ENCODE measurements at places on chromosomes 1 and 21. TPM values are rescaled to one million over a fixed set of nuclear protein-coding genes. Genes with fewer than 3 reads are reported as not detected.

- DNase-seq = no peak
These were observed 15.4 kb downstream of the TTLL10 start for GRCh38 chr1:1189111-1189510.

Gene ROR1
- polyA plus RNA-seq = 9.6 TPM

- DNase-seq = no peak
These were observed 93.1 kb upstream of the RUNX1 start for GRCh38 chr21:35142036-35142815.

GRCh38 chr1:161131523-161132409 lies 701 bp downstream of the DEDD start:
- peak; percentile 30 for DNase-seq

GRCh38 chr1:70966018-70966638 lies 81.5 kb downstream of the PTGER3 start:
- no peak for DNase-seq

Gene OR2G6
- polyA plus RNA-seq = not detected

- DNase-seq = no peak
These were observed 87.5 kb downstream of the WLS start for GRCh38 chr1:68144856-68145255.

- peak; percentile 33 for DNase-seq
These were observed 19.0 kb downstream of the BTG2 start for GRCh38 chr1:203324105-203325025.

- DNase-seq = peak; percentile 67
These were observed 33.2 kb upstream of the FAM163A start for GRCh38 chr1:179709841-179710329.

Gene OR14K1
- polyA plus RNA-seq = not detected

- DNase-seq = no peak
These were observed 103.5 kb downstream of the HMCN1 start for GRCh38 chr1:185837711-185838110.

Gene PDPN
- 162 TPM for polyA plus RNA-seq

Gene DESI2
- 8.2 TPM for polyA plus RNA-seq

- DNase-seq = no peak
These were observed 7.8 kb downstream of the HHIPL2 start for GRCh38 chr1:222539951-222540597.

GRCh38 chr1:93992190-93992589 lies 83.0 kb upstream of the GCLM start:
- DNase-seq = no peak

DNA sequence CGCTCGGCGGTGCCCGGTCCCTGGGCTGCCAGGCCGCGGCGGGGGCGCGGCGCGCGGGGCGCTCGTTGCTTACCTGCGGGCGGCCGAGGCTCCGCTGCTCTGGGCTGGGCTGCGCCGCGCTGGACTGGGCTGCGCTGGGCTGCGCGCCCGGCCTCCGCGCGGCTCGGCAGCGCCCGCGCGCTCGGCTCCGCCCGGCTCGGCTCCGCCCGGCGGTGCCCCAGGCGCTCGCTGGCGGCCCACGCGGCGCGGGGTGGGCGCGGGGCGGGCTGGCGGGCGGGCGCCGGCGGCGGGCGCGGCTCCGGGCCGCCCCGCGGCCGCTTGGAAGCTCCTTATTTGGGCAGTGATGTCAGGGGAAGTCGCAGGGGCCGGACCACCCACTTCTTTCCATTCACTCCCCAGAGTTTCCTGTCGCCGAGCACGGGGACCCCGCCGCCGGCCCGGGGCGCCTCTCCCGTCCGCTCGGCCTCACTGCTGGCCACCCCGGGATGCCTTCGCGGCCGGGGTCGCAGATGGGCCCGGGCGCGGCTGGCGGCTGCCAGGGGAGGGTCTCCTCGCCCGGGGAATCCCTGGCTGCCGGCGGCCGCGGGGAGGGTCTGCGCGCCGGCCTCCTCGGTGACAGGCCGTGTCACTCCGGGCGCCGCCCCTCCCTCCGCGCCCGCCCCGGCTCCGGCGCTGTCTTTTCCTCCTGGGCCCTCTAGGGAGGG lies 177.7 kb upstream of the EDN2 start:
- peak; percentile 82 for DNase-seq

DNA sequence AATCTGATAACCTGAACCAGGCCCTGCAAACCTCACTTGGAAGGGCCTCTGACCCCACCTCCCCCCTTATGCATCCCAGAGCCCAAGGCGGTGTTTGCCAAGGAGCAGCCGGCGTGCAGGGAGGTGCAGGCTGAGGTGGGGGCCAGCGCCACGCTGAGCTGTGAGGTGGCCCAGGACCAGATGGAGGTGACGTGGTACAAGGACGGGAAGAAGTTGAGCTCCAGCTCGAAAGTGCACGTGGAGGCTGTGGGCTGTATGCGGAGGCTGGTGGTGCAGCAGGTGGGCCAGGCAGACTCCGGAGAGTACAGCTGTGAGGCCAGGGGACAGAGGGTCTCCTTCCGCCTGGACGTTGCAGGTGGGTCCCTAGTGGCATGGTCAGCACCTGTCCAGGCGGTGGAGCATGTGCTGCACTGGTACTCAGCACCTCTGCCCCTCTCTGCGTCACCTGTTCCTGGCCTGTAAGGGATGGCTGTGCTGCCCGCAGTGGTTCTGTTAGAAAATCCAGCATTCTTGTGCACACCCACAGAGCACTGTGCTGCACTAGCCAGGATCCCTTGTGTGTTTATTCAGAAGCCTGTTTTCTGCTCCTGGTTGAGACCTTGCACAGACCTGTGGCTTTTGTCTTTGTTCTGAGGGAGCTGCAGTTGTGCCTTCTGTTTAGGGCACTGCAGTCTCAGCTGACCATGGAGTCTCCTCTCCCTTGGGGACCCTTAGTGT lies 11.6 kb downstream of the OBSCN start:
- no peak for DNase-seq

DNA sequence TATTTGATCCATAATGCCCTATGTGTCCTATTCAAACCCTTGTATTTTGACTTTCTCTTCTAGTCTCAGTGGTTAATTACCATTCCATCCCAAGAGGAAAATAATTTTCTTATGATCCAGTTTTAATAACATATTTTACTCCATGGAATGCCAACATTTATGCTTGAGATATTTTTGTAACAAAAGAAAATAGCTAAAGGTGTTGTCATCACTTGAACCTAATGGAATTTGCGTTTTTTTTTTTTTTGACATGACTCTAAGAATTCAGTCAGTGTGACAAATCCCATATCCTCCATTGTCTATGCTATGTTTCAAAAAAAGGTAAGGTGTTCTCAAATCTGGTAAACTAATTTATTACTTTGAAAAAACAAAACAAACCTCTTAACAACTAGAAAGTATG lies 324.1 kb upstream of the ADAMTS5 start:
- DNase-seq = no peak

Gene PSRC1
- 1.1 TPM for polyA plus RNA-seq

DNA sequence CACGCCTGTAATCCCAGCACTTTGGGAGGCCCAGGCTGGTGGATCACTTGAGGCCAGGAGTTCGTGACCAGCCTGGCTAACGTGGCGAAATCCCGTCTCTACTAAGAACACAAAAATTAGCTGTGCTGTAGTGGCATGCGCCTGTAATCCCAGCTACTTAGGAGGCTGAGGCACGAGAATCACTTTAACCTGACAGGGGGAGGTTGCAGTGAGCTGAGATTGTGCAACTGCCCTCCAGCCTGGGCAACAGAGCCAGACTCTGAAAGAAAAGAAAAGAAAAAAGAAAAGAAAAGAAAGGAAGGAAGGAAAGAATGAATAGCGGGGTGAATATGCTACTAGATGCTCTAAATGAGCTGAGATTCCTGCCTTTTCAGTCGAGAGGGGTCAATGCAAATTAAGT lies 7.1 kb downstream of the GFI1 start:
- DNase-seq = no peak

DNA sequence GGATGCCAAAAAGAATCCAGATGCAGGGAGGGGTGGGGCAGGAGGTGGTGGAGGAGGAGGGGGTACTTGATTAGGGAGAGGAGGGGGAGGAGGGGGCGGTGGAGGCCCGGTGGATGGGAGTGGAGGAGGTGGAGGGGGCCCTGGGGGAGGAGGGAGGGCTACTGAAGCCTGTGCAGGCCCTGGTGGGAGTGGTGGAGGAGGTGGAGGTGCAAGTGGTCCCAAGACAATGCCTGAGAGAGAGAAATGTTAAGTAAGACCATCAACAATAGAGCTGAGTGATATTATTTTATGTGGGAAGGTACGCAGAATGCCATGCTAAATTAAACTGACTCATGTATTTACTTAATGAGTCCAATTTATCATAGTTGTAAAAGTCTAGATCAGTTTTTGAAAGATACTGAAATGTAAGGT lies 86.8 kb upstream of the LBR start:
- DNase-seq = no peak

DNA sequence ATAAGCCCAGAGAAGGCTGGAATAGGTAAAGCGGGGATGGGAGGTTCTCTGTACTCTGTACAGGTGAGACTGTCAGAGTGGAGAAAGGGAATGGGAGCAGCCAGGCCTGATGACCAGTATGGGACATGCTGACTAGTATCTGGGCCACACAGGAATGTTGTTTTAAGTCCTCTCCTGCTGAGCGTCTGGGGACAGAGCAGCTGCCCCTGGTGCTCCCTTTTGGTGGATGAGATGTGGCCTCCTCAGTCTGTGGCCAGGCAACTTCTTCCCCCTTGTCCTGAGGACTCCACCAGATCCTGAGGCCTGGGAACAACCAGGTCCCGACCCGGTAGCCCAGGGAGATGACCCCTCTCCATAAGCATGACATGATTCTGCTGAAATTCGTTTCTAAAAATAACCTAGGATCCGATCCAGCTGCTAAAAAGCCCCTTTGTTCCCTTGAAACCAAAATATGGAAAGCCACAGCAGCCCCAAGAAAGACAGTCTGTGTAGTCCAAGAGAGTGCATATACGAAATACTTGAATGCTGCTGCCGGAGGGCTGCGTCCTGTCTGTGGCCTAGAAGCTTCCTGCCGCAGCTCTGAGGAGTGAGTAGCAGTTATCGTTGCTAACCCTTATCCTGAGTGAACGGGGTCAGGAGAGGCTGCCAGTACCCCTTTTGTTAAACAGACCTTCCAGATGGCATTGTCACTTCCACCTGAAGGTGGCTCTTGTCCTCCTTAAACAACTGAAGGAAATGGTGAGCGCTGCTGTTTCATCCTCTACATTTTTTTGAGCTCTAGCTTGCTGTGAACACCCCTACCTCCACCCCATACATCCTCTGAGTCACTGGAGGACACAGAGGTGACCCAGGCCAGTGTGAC lies 47.1 kb downstream of the ATP2B4 start:
- DNase-seq = peak; percentile 67

- no peak for DNase-seq
These were observed 6.1 kb upstream of the MASP2 start for GRCh38 chr1:11052839-11053757.

- DNase-seq = no peak
These were observed 15.7 kb upstream of the A3GALT2 start for GRCh38 chr1:33336580-33336979.

Gene ACTN2
- polyA plus RNA-seq = 1,024 TPM

GRCh38 chr1:13749543-13750341 lies 49.8 kb downstream of the PRDM2 start:
- peak; percentile 70 for DNase-seq

GRCh38 chr1:109133815-109134214 lies 19.9 kb downstream of the ELAPOR1 start:
- DNase-seq = peak; percentile 72

Gene TMCC2
- polyA plus RNA-seq = 2.0 TPM

DNA sequence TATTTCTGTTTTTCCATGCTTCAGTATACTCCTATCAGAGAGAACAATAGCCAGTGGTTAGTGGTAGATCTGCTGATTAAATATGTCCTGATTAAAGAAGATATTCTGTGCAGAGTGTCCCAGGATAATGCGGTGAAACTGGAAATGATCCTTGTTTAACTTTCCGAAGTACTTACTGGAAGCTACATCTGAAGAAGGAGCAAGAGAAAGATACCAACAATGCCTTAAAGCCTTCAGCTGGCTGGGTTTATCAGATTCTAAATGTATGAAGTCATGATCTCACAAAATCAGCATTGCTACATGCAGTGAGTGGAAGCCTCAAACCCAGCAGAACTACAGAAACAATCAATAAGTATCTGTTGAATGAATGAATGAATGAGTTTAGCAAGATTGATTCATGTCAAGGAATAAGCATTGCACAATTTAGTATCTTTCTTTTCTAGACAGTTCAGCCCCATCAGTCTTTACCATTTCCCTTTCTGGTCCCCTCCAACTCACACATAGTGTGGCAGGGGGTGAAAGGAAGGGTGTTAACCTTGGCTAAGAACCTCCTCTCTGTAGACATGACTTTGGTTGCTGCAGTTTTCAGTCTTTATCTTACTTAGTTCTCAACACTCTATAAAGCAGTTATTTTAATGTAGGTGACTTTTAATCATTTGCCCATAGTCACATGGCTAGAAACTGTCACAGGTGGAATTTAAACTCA lies 24.7 kb upstream of the DNASE2B start:
- no peak for DNase-seq

DNA sequence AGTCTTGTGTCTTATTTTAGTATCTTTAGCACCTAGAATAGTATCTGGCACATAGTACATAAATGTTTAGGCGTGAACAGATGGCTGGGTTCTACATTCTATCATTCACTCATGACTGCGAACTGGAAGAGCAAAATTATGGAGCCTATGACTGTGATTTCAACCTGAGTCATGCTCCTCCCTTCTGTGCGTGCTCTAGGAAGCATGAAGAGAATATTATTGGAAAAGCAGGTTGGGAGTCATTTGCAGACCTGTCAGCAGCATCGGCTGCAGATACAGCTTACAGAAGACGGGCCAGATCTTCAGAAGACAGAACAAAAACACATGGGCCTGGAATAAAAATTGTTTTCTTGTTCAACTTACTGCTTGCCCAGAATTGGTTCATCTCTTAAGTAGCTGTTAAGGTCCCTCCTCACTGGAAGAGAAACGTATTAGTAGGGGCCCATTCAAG lies 344.0 kb upstream of the USP24 start:
- DNase-seq = no peak

DNA sequence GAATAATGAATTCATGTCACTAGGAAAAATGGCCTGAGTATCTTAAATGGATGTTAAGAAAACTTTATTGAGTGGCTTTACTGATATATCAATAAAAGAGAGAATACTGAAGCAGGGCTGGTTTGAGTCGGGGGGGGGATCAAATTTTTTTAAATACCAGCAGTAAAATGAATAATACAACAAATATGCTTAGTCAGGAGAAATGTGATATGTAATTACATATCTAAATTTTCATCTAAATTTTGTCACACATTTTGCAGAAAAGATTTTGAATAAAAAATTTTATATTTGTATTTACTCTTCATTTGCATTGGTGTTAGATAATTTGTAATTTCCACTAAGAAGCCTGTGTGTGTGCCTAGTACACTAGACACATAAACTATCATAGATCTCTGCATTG lies 2300.2 kb downstream of the MRPL39 start:
- no peak for DNase-seq

Measured in heart left ventricle (tissue), 16 donors.